ENCODE measurements at places on chromosomes 1 and 21.

DNA sequence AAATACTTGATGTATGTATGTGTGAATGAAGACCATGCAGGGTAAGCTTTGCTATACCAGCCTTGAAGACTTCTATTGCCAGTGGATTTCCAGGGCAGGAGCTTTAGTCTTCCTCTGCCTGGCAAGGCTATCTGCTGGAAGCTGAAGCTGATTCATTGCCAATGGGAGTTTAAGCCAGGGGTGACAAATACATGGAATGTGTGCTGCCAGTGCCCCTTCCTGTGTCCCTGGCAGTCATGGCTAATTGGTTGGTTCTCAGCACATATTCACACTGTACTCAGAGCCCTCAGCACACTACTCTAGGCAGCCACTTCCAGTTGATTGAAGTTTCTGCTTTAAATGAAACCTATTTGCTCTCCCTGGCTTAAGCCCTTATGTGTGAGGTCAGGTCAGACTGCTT, 1.5 kb downstream of the ZSCAN20 start:
- no peak for DNase-seq

DNA sequence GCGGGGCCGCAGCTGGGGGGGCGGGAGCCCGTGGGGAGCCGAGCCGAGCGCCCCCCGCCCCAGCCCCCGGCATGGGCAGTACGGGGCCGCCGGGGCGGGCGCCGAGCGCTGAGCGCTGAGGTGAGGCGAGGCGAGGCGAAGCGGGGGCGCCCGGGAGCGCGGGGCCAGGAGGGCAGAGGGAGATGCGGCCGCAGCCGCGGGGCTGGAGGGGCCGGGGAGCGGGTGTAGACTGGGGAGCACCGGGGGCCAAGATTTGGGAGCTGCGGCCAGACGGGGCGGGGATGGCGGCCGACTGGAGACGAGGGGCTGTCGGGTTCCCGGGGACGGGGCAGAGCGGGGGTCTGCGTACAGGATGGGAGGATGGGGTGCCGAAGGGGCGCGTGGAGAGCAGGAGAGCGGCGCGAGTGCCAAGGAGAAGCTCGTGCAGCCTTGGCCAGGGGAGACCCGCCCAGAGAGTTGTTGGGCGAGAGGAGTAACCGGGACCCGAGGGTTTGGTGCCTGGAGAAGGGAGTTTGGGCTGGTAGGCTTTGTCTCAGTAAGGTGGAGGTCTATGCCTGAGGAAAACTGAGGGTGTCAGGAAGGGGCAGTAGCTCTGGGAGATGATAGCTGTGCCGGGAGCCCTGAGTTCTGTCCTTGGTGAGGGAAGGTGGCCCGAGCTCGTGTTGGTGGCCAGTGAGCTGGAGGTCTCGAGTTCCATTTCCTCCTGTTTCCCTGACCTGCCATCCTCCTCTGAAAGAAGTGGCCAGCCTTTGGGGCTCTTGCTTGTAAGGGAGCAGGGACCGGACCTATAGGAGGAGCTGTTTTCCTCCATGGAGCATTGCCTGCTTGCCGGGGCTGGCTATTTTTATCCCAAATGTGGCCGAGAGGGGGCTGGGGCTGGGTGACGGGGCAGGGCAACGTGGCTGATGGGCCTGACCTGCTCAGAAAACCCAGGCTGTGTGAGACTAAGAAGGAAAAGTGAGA, 539 bp downstream of the ATP8B2 start:
- no peak for DNase-seq

DNA sequence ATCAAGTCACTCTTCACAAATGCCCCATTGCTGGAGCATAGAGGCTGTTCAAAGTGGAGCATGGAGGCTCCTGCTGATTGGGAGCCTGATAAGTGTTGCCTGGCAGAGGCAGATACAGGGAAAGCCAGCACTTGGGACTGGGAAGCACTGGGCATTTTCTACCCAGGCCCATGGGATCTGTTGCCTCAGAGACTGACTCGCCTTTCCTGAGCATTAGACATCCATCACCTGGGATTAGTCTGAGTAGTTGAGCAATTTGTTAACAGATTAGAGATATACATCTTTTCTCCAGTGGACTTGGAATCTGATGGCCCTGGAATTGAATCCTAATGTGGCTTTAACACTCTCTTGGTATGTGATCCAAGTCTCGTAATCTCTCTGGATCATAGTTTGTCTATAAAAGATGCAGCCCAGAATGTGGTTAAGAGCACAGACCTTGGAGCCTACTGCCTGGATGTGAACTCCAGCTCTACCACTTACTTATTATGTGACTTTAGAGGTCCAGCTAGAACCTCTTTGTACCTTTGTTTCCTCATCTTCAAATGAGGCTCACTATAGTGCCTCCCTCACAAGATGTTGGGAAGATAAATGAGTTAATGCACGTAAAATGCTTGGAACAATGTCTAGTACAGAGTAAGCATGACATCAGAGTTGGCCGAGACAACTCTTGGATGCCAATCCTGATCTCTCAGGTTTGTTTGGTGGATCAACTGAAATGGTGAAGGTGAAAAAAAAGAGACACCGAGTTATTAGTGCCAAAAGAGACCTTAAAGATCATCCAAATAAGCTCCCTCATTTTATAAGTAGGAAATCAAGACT, 38.3 kb upstream of the NRDC start:
- no peak for DNase-seq

DNA sequence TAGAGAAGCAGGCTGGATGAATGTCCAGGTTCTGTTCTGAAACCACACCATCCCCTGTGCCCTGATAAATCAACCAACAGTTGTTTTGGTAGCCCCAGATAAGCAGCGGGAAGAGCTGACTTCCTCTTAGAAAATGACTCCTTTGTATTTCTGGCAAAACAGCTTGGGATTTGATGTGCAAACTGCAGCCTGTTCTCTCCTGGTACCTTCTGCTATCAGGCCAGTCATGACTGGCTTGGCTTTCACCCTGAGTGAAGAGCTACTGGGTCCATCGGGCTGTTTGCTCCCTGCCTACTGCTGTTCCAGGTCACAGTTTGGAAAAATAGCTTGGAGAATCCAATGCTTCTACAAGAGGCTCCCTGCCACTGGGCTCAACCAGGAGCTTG, 116.8 kb downstream of the DTL start:
- peak; percentile 51 for DNase-seq

DNA sequence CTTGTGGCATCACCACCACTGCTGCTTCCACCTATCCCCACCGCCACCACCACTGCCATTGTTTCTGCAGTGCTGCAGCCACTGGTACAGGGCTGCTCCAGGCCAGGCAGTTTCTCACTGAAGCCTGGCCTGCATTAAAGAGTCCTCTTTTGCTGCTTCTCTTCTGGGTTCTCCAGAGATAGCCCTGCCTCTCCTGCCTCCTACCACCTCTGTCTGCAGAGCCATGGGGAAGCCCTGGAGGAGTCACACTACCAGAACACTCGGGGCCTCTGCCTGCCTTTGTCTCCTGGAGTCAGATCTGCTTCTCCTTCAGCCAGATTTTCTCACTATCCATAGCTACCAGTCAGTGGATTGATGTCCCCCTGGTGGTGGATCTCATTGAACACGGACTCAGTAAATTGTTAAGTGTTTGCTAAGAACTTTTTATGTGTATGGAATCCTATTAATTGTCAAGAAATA, 37.7 kb upstream of the DDAH1 start:
- DNase-seq: no peak

GRCh38 chr1:8704866-8705506, 112.5 kb downstream of the RERE start:
- no peak for DNase-seq

GRCh38 chr1:112477550-112477949, 31.2 kb upstream of the WNT2B start:
- no peak for DNase-seq

DNA sequence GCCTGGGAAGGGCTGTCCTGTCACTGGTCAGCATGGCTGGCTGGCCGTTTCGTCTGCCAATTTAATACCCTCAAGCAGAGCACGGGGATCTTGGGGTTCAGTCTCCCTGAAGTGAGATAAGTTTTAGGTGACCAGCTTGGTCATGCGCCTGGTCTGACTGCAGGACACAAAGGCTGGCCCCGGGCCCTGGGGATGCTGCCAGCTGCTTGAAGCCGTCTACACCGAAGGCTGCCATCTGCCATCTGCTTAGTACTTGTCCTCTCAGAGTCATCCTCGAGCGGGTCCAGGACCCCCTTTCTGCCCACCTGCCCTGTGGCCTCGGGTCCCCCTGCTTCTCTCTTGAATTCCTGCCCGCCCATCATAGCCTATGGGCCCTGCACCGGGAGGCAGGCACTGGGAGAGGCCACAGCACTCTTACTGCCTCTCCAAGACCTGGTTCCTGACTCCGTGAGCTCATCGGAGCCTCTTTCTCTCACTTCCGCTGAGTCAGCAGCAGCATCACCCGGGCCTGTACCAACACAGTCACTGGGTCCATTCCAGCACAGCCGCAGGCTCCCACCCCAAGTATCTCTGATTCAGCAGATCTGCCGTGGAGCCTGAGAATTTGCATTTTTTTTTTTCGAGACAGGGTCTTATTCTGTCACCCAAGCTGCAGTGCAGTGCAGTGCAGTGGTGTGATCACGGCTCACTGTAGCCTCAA, 7.0 kb downstream of the FBLIM1 start:
- DNase-seq: no peak

- DNase-seq: peak; percentile 60
Observed at GRCh38 chr21:33360881-33361602, 36.3 kb downstream of the IFNAR1 start.

GRCh38 chr1:51553911-51554310, 34.8 kb upstream of the EPS15 start:
- DNase-seq: no peak

Data from GF-D8 (cell line).